Activated naive CD8-positive, alpha-beta T cell treated with anti-CD3 and anti-CD28 coated beads for 36 hours (primary cell): ENCODE measurements at places on chromosomes 16 and 17. TPM values are rescaled to one million over a fixed set of nuclear protein-coding genes. Genes with fewer than 3 reads are reported as not detected.

Gene CTRB2
- not detected for total RNA-seq

DNA sequence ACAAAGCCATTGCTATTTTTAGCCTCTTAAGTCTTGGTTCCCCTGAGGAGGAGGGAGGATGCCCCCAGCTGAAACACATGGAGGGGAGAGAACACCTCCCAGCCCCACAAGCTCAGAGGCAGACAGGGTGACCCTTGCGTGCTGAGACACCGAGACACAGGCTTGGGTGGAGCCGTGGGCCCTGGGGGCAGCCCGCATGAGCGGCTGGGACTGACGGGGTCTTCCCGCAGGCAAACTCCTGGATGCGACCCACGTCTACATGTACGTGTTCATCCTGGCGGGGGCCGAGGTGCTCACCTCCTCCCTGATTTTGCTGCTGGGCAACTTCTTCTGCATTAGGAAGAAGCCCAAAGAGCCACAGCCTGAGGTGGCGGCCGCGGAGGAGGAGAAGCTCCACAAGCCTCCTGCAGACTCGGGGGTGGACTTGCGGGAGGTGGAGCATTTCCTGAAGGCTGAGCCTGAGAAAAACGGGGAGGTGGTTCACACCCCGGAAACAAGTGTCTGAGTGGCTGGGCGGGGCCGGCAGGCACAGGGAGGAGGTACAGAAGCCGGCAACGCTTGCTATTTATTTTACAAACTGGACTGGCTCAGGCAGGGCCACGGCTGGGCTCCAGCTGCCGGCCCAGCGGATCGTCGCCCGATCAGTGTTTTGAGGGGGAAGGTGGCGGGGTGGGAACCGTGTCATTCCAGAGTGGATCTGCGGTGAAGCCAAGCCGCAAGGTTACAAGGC, 9.8 kb downstream of the SLC16A3 start:
- H3K27me3 ChIP-seq = no peaks in the 10 kb centered on the region
- peak overlapping the region; percentile 38 for H3K27ac ChIP-seq
- DNase-seq = peak; percentile 78
- H3K36me3 ChIP-seq = peaks cover 3% of the 10 kb centered on the region

Gene RDM1
- total RNA-seq = 5.6 TPM

Gene SERPINF2
- 0.12 TPM for total RNA-seq

DNA sequence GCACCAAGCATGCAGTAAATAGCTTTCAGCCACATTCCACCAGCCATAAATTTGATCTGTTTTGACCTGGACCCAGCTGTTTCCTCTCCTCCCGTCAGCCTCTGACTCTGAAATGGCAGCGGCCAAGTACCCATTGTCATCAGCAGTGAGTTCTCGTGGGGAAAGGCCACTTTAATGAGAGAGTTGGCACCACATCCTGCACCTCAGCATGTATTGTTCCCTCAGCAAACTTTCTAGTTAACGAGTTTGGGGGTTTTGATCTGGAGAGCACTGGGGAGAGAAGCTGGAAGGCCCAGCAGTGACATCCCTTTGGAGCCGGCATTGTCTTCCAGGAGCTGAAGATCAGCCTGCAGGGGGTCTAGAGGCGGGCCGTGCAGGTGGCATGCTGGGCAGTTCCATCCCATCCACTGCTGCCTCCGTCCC, 84.9 kb downstream of the RPA1 start:
- DNase-seq = no peak
- peaks cover 22% of the 10 kb centered on the region for H3K27me3 ChIP-seq
- no peak overlapping the region for H3K4me3 ChIP-seq
- H3K36me3 ChIP-seq = no peaks in the 10 kb centered on the region
- no peak overlapping the region for H3K27ac ChIP-seq

Gene GAS2L2
- 0.43 TPM for total RNA-seq

- no peaks in the 10 kb centered on the region for H3K27me3 ChIP-seq
- DNase-seq = no peak
These were observed 67.9 kb downstream of the HIC1 start for GRCh38 chr17:2122641-2123302.

GRCh38 chr17:6179017-6179416, 108.8 kb downstream of the WSCD1 start:
- H3K36me3 ChIP-seq = no peaks in the 10 kb centered on the region
- H3K27me3 ChIP-seq = peaks cover 20% of the 10 kb centered on the region
- DNase-seq = no peak
- H3K27ac ChIP-seq = no peak overlapping the region
- H3K4me3 ChIP-seq = no peak overlapping the region

Gene PCGF2
- 0.40 TPM for total RNA-seq

Gene OR1F1
- not detected for total RNA-seq

- H3K27me3 ChIP-seq = no peaks in the 10 kb centered on the region
- H3K4me1 ChIP-seq = peaks cover 17% of the 10 kb centered on the region
- no peaks in the 10 kb centered on the region for H3K36me3 ChIP-seq
- no peak overlapping the region for H3K4me3 ChIP-seq
- DNase-seq = no peak
These were observed 6.1 kb downstream of the DOK4 start for GRCh38 chr16:57479976-57480753.

DNA sequence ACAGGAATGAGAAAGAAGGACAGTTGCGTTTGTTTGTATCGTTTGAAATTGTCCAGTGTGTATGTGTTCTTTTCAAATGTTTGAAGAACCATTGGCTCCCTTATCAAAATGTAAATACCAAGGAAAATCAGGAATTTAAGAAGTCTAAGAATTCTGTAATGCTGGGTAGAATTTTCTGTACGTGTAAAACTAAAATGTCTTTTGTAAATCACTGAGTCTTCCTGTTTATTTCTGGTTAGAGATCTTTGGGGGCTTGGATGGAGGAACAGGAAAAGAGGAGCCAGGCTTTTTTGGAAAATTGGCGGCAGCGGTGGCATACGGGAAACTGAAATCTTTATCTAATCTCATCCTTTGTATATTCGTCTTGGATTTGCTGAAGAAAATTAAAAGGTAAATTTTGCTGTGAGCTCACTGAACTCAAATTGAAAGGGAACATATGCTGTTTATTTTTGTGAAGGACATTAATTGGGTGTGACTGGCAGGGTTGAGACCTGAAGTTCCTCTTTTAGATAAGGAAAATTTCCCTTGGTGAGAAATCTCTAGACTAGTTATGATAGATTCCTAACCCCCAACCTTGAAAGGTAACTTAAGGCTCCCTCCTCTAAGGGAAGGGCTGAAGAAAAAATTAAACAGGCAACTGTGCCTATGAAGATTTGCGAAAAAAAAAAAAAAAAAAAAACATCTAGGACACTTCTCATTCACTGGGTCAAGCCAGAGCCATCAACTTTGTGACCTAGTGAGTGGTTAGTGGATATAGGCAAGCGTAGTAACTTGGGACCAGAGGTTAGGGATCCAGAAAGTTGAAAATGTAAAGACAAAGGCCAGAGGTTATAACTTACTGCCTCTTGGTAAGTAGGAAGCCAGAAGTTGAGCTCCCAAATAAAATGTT, 10.8 kb downstream of the TAT start:
- H3K4me3 ChIP-seq = peak overlapping the region; percentile 91
- peaks cover 3% of the 10 kb centered on the region for H3K27me3 ChIP-seq
- no peak for DNase-seq
- H3K4me1 ChIP-seq = peaks cover 14% of the 10 kb centered on the region
- H3K27ac ChIP-seq = peak overlapping the region; percentile 96

Gene CD300LB
- not detected for total RNA-seq

GRCh38 chr17:13485327-13485726, 116.4 kb downstream of the HS3ST3A1 start:
- H3K4me1 ChIP-seq = no peaks in the 10 kb centered on the region
- H3K36me3 ChIP-seq = no peaks in the 10 kb centered on the region
- peaks cover 13% of the 10 kb centered on the region for H3K27me3 ChIP-seq
- DNase-seq = no peak
- no peak overlapping the region for H3K4me3 ChIP-seq

- H3K27ac ChIP-seq = peak overlapping the region; percentile 99
- H3K36me3 ChIP-seq = peaks cover 35% of the 10 kb centered on the region
- H3K27me3 ChIP-seq = no peaks in the 10 kb centered on the region
These were observed 485 bp downstream of the DNAJA3 start for GRCh38 chr16:4426021-4426684.

Gene TMED6
- 1.2 TPM for total RNA-seq

Gene USH1G
- total RNA-seq = not detected

Gene GLG1
- total RNA-seq = 60.8 TPM

DNA sequence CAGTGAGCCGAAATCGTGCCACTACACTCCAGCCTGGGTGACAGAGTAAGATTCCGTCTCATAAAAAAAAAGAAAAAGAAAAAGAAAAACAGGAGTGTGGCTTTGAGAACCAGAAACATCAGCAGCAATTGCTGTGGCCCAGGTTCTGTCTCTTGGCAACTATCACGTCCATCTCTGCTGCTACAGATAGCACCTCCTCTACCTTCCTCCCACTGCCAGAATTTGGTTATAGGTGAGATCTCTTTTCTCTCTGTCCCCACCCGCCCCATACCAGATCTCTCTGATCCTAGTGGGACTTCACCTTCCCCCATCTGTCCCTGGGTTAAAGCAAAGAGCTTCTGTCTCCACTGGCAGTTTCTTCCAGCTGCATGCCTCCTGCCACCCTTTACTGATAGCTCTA, 3.1 kb downstream of the TLCD2 start:
- H3K4me1 ChIP-seq = peaks cover 12% of the 10 kb centered on the region
- peaks cover 48% of the 10 kb centered on the region for H3K27me3 ChIP-seq
- H3K27ac ChIP-seq = no peak overlapping the region
- DNase-seq = no peak

DNA sequence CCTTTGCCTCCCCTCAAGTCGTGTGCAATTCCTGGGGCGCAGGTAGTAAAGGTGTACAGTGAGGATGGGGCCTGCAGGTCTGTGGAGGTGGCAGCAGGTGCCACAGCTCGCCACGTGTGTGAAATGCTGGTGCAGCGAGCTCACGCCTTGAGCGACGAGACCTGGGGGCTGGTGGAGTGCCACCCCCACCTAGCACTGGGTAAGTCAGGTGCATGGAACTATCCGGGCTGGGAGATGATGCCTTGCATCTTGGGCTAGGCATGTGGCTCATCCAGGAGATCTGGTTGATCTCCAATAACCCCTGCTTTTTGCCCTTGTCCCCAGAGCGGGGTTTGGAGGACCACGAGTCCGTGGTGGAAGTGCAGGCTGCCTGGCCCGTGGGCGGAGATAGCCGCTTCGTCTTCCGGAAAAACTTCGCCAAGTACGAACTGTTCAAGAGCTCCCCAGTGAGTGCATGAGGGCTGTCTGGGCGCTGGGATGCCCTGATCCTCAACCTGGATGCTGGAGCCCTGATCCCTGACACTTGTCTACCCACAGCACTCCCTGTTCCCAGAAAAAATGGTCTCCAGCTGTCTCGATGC, 5.2 kb downstream of the GRB7 start:
- H3K27me3 ChIP-seq = peaks cover 21% of the 10 kb centered on the region
- H3K36me3 ChIP-seq = no peaks in the 10 kb centered on the region
- peaks cover 17% of the 10 kb centered on the region for H3K4me1 ChIP-seq
- no peak for DNase-seq

DNA sequence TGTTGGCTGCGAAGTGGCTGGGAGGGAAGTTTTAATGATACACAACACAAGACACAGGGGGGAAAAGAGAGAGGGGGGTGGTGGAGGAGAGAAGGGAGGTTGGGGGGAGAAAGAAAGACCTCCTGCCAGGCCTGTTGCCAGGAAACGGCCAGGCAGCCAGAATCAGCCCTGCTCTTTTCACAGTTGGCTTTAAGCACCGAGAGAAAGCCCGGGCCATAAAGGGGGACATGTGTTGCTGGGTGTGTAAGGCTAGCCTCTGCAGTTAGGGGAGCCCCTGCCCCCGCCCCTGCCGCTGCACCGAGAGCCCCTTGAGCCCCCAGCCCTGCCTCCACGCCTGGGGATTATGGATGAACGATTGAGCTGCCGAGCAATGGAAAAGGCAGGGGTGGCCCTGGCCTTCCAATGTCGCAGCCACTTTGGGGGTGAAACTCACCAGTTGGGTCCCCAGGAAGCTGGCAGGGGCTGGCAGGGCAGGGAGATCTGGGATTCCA, 13.9 kb upstream of the WNT3 start:
- H3K27me3 ChIP-seq = peaks cover 24% of the 10 kb centered on the region
- no peak overlapping the region for H3K4me3 ChIP-seq
- no peak overlapping the region for H3K27ac ChIP-seq

GRCh38 chr16:77663711-77664110, 58.6 kb upstream of the NUDT7 start:
- H3K36me3 ChIP-seq = no peaks in the 10 kb centered on the region
- no peak overlapping the region for H3K27ac ChIP-seq
- no peaks in the 10 kb centered on the region for H3K4me1 ChIP-seq
- no peak overlapping the region for H3K4me3 ChIP-seq

DNA sequence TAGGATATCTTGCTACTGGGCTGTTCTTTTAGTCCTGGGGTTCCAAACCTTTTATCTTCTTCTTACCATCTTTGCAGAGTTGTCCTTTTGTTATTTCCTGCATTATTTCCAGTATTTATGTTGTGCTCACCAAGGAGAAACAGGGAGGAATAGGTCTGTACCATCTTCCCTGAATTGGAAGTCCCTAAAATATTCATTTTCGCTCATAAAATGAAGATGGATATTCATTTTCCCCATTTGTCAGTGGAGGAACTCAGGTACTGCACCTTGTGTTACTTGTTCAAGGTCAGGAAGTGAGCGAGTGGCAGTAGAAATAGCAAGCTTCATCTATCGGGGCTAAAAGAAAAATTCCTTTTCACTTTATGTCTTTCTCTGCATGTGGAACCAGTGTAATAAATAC, 989.7 kb downstream of the CDH11 start:
- no peak overlapping the region for H3K4me3 ChIP-seq
- no peaks in the 10 kb centered on the region for H3K36me3 ChIP-seq
- DNase-seq = no peak
- H3K27ac ChIP-seq = no peak overlapping the region

DNA sequence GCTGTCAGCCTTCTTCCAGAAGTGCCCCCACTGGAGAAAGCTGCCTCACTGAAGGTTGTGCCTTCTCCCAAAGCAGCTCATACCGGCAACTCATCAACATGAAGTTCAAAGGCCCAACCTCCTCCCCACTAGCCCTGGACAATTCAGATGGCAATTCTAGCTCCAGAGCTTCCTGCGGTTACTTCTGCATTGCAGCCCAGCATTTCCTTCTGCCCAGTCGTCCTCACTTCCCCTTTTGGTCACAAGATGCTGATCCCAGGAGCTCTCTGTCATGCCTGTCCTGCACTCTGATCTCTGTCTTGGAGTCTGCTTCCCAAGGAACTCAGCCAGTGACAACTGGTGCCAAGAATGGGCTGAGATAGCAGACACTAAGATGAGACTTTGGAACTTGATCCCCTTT, 178.2 kb upstream of the SOX9 start:
- DNase-seq = no peak
- no peak overlapping the region for H3K4me3 ChIP-seq
- peaks cover 4% of the 10 kb centered on the region for H3K27me3 ChIP-seq

DNA sequence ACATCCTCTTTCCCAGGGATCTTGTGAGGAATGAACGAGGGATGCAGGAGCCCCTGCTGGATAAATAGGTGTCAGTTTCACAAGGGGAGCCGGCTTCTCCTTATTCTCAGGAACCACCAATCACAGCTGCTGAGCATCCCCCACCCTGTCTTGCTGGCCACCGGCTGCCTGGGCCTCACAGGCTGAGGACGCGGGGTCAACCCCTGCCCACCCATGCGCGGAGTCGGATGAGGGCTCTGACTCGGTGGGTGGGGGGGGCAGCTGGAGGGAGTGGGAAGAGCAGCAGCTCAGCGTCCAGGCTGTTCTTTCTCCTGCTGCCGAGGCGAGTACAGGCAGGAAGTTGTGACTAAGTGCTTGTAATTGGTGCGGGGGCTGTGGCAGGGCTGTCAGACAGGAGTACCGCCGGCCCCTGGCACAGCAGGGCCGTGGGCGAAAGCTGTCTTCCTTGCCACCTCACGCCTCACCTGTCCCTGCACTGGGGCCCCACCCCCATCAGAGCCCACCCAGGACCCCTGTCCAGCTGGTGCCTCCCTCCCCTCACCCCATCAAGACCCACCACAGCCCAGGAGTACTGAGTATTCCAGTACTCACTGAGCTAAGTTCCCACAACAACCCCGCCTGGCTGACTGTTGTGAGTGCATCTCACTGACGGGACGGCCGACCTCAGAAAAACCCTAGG, 11.0 kb upstream of the DPEP1 start:
- peaks cover 8% of the 10 kb centered on the region for H3K4me1 ChIP-seq
- DNase-seq = peak; percentile 72
- H3K4me3 ChIP-seq = no peak overlapping the region
- H3K27ac ChIP-seq = no peak overlapping the region
- H3K36me3 ChIP-seq = no peaks in the 10 kb centered on the region
